Activated naive CD8-positive, alpha-beta T cell treated with anti-CD3 and anti-CD28 coated beads for 36 hours (primary cell): ENCODE measurements at places on chromosomes 2 and 18.
A peak's percentile ranks its signal among the peaks of the same experiment; 100 is the strongest.

- DNase-seq: peak; percentile 28
Measured at GRCh38 chr18:14100503-14101286, 31.5 kb downstream of the ZNF519 start.

GRCh38 chr2:47054036-47054555, 101.0 kb downstream of the STPG4 start:
- no peak for DNase-seq

DNA sequence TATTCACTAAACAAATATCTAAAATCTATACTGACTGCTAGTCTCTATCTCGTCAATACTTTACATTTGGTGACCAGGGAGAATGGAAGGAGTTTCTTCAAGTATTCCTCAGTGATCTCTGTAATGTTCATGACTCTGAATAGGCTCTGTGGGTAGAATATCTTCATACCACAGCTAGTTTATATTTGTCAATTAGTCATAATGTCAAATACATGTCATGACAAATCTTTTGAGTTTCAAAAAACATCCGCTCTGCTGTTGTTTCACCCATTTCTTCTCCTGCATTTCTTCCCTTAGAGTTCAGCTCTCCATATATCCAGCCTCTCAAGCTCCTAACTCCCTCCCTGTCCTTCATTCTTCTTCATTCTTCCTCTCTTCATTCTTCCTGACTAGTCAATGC, 206.5 kb upstream of the FANCL start:
- no peak for DNase-seq

DNA sequence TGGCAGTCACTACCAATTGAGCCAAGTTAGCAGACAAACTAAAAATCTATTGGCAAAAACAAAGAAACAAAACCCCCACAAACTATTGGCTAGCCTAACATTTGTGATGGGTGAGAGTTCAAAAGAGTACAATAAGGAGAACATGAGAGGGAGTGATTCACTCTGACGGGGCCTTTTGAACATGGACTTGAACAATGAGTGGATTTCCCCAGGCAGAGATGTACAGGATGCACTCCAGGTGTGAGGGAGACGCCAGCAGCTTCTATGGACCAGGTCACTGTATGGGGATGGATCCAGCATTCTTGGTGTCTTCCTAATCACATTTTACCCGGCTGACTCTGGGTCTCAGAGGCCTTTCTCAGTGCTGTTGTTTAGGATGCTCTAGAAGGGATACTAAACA, 167.5 kb upstream of the SMAD2 start:
- DNase-seq: no peak

- no peak for DNase-seq
Measured at GRCh38 chr2:42042631-42043355, 5.0 kb upstream of the PKDCC start.

DNA sequence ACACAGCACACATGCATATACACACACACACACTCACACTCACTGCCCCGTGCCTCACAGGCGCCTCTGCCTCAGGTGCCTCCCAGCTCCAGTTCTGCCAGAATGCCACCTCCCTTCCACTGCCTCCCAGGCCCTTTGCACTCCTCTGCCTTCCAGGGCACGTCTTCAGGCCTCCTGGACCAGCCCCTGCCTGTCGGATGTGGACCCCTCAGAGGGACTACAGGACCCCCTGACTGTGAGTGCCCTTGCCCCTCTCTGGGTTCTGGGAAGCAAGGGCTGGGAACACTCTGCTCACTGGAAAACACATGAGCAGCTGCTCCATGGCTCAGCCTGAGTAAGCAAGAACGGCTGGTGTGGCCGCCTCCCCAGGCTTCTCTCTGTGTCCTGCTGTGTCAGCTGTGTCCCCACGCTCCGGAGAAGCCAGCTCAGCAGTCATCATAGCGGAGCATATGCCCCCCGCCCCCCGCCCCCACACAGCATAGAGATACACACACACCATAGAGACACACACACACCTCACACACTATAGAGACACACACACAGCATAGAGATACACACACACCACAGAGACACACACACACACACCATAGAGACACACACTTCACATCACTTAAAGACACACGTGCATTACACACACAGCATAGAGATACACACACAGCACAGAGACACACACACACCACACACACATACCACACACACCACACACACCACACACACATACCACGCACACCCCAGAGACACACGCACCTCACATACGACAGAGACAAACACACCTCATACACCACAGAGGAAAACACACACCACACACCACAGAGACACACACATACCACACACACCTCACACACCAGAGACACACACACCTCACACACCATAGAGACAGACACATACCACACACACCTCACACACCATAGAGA, 271.3 kb downstream of the CYRIA start:
- DNase-seq: no peak

DNA sequence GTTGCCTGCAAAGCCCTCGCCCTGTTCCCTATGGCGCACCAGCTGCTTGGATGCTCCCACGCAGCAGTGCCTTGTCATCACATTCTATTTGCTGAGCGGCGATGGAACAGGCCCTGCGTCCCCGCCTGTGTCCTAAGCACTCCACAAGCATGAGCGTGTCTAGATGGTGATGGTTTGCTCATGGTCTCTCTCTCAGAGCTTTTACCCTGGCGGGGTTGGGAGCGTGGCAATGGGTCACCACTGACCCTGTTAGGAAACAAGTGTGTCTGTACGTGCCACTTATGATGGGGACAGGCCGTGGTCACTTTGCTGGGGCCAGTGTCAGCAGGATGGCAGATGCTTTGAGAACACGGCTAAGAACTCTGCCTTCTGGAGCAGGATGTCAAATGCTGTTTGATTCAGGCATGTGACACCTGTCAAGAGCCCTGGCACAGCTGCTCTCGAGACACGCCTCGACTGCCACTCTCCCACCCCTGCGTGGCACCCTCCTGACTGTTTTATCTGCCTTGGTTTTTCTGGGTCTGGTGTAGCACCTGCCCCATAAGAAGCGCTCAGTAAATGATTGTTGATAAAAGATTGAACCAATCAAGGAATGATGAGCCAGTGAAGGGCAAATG, 44.2 kb downstream of the RRM2 start:
- no peak for DNase-seq

DNA sequence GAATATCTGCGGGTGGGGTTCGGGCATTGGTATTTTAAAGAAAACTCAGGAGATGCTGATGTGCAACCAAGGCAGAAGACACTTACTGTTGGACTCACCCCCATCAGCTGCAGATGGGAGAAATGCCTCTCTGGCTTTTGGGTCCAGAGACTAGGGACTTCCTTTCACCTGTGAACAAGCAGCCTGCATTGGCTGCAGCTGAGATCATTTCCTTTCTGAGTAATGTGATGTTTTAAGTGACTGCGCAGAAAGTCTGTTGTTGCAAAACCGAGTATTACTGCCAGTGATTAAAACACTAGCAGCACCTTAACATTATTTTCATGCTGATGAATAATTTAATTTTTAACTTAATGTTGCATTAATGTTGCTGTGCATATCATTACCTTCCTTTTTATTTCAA, 143.0 kb downstream of the TSN start:
- no peak for DNase-seq

GRCh38 chr2:223835701-223836532, 1.5 kb downstream of the AP1S3 start:
- DNase-seq: peak; percentile 11

DNA sequence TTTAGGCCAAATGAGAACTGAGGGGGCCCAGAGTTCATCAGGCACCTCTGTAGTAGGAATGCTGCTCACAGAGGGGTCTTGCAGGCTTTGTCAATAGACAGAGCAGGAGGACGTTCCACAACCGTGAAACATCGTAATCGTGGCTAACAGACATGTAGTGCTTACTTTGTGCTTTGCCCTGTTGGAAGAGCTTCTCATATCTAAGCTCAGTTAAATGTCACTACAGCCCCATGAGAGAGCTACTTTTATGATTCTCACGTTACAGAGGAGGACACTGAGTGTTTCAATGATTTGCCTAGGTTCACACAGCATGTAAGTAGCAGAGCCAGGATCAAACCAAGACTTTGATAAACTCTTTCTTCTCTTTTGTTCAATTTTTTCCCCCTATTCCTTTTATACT, 136.6 kb downstream of the MYCN start:
- no peak for DNase-seq

- no peak for DNase-seq
Measured at GRCh38 chr2:187900021-187900420, 345.8 kb upstream of the TFPI start.

DNA sequence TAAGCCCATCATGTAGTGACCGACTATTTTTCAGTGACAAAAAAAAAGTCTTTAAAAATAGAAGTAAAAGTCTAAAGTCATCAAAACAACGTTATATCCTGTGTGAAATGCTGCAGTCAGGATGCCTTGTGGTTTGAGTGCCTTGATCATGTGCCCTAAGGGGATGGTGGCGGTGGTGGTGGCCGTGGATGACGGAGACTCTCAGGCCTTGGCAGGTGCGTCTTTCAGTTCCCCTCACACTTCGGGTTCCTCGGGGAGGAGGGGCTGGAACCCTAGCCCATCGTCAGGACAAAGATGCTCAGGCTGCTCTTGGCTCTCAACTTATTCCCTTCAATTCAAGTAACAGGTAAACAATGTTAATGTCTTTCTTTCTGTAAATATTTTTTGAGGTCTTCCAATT, at the start of gene CD28:
CD28 (plus strand) TSS at position 237 of the 400 bp plus-strand sequence; CDS start at position 295, 58 bp downstream.
- DNase-seq: peak; percentile 89

DNA sequence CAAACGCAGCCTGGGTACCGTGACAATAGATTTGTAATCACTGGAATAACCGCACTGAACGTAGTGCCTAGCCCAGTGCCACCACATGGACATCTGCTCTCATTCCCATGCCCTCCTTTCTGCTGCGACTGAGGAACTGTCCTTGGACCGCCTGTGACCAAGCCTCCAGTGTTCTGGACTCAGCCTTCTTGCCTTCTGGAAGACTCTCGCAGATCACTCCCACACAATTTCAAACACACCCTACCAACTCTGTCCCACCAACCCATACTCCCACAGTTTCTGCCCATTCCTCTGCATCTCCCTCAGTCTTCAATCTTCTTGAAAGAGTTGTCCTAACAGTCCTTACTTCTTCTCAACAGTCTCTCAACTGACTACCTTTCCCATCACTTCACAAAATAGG, 2.1 kb downstream of the RNF149 start:
- no peak for DNase-seq

- no peak for DNase-seq
Measured at GRCh38 chr2:236840857-236841256, 244.8 kb upstream of the COPS8 start.

GRCh38 chr2:10266133-10266620, 36.5 kb upstream of the HPCAL1 start:
- no peak for DNase-seq

DNA sequence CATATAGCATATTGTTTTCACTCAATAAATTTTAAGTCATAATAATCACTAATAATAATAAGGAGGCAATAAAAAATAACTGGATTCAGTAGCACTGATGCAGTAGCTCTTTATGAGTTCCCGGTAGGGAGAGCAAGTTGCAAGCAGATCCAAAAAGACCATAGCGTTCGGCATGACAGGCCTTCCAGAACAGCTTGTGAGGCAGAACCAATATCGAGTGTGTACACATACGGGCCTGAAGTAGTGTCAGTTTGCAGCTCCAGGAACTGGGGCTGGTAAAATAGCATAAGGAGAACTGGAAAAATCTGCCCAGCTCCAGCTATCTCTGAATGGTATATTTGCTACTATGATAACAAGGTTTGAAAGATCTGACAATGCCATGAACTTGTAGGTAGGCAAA, 1607.8 kb upstream of the PIK3C3 start:
- no peak for DNase-seq

DNA sequence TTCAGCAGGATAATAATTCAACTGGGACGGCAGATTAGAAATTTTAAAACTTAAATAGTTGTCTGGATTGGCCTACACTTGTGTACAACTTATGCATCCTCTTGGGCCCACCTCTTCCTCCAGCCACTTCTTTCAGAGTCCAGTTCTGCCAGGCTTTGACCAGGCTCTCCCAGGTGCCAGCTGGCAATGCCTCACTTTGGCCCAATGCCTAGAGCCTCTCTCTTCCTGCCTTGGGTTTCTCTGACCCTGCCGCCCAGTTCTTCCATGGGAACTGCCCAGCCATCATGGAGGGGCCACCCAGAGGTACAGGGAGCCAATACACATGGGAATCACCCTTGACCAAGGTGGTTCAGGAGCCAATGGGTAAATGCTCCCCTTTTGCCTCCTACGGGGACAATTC, 135.5 kb downstream of the IRS1 start:
- no peak for DNase-seq

DNA sequence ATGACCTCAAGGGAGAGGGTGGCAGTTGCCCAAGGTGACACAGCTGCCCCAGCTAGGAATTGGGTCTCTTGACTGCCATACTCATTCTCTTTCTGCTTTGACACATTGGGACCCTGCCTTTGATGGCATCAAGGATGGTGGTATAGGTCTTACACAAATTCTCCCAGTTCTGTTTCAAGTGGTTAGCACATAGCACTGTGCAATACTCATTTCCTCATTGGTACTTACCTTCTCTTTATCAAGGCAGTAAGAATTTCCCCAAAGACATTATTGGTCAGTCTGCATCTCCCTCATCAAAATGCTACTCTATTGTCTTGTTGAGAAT, 35.9 kb upstream of the CCDC93 start:
- DNase-seq: no peak

DNA sequence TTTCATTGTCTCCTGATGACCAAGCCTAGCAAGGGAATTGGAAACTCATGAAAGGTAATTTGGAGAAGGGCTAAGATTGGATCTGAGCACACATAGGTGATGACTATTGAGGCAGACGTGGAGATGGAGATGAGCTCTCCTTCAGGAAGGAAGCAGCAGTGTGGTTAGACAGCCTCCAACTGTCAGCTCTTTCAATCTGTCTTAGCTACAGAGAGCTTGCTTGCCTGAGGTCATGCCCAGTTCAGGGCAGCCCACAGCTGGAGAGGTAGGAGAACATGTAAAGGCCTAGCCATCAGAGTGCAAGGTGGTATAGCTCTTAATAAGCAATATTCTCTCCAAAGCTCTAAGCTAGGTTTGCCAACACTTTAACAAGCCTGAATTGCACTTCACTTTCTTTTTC, 79.2 kb downstream of the THSD7B start:
- no peak for DNase-seq

- DNase-seq: peak; percentile 28
Measured at GRCh38 chr18:63299837-63300745, 19.5 kb downstream of the BCL2 start.

DNA sequence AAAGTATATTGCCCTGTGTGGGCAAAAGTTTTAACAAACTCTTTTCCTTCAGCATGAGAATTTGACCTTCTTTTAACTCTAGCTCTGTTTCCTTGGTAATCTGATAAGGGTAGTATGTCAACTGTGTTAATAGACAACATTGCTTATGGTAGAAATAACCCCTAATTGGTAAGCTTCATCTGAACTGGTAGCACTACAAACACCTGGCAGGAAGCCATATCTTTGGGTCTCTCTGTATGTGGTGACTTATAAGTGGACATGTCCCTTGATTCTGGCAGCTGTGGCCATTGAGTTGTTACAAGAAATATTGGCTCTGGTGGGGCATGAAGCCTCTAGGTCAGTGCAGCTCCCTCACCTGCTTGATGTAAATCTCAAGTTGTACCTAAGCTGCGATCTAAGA, 46.9 kb downstream of the MBD5 start:
- DNase-seq: no peak

- no peak for DNase-seq
Measured at GRCh38 chr2:2742726-2743125, 411.7 kb upstream of the MYT1L start.
